ENCODE measurements at places on chromosomes 4 and X.

DNA sequence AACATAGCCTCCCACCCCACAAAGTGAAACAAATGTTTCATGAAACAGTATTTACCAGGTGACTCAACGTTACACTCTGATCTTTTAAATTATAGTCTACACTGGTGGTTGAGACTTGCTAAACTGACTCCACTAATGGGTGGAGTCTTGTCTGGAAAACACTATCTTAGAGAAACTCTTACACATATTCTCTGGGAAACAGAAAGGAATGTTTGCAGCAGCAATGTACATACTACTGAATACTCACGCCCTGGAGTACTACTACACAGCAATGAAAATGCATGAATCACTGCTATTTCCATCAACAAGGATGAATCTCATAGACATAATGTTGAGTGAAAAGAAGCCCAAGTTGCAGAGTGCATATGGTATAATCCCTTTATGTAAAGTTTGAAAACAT, 208.5 kb upstream of the IGFBP7 start:
- DNase-seq: no peak

GRCh38 chr4:149841686-149842085, 26.0 kb upstream of the IQCM start:
- no peak for DNase-seq

DNA sequence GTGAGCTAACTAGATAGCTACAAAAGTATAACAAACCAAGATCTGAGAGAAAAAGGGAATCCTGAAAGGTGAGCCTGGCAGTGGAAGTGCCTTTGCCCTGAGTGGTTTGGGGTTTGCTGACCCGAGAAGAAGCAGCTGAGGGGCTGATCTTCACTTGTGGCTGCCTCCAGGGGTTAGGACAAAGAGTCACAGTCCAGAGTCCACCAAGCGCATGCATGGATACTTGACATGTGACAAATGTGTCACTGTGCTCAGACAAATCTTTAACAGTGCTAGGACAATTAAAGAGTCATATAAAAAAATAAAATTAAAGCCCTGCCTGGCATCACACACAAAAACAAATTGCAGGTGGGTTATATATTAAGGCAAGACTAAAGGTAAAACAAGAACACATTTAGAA, 26.4 kb downstream of the HMGB3 start:
- no peak for DNase-seq

DNA sequence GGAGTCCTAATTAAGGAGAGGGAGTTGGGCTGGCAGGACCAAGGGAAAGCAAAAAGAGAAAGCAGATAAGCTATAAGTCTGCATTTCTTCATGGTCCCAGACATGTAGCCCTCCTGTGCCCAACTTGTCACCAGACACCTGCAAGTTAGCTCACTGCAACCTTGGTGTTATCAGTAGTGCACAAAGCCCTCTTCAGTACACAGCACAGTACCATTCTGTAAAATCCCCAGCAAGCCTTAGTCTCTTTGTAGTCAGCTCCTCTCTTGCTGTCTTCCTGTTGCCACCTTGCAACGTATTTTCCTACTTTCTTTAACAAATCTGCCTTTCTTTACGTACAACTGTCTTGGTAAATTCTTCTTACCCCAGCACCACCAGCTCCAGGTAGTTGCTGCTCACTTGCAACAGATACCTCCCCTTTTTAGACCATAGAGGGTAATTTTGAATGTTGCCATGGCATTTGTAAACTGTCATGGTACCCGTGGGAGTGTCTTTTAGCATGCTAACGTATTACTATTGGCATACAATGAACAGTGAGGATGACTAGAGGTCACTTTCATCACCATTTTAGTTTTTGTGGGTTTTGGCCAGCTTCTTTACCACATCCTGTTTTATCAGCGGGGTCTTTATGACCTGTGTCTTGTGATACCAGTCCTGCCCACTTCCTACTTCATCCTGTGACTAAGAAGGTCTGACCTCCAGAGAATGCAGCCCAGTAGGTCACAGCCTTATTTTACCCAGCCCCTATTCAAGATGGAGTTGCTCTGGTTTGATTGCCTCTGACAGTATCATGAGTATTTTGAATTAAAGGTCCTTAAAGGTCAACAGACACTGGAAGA, 28.3 kb upstream of the AP1S2 start:
- DNase-seq: no peak

- DNase-seq: no peak
Measured at GRCh38 chrX:73127700-73128241, 48.5 kb upstream of the PABPC1L2A start.

DNA sequence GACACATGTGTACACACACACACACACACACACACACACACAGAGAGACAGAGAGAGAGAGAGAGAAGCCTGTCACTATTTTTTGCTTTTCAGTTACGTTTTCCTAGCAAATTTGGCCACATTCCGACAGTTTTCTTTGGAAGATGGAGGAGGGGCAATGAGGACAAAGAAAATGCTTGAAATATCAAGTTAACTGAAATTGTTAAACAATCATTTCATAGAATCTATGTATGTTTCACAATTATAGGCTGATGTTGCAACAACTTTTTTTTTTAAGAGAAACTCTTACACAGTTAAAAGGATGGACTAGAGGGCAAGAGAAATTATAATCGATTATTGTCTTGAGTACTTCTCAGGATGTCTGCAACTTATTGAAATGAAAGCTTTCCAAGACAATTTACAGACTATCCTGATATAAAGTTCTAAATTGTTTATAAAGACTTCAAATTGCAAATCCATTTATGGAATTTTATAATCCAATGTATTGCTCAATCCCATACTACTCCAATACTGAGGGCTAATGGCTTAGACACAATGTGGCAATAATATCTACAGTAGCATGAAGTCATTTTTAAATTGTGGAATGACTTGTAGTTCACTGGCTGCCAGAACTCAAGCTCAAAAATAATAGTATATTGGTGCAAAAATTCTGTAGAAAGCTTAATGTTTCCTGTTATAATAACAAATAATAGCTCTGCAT, 647.0 kb upstream of the PCDH7 start:
- DNase-seq: no peak

- DNase-seq: no peak
Measured at GRCh38 chr4:89803036-89803435, 33.9 kb downstream of the SNCA start.

- no peak for DNase-seq
Measured at GRCh38 chr4:39834269-39834668, 136.3 kb downstream of the UBE2K start.

DNA sequence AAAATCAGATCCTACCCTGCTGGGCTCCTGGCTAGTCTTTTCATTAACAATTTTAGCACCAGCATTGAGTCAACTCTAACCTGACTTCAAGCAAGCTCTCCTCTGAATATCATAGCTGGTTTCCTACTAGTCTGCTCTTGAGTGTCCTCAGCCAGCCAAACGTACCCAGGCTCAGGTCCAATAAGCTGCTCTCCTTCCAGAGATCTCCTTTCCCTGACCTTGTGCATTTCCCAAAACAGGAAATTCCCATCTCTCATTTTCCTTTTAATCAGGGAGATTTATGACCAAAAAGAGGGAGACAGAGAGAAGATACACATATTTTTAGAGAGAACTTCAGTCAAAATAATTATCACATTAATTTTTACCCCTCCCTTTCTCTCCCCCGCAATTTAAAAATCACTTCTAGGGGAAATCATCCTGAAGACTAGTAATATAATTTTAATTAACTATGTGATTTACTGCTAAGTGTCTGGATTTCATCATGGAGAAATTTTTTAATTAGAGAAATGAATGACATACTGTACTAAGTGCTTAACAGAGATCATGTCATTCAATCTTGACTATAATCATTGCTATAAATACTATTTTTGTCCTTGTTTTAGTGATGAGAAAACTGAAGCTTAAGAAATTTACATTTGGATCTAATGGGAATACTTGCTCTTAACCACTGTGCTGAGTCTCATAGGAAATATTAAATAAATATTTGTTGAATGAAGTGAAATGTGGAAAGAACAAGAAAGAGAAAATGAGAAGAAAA, 421.7 kb upstream of the INTU start:
- no peak for DNase-seq
